Stimulated activated memory B cell treated with anti-CD40 and anti-IgM and Interleukin-4, amounts not matched to agents 10 μg/mL and 1 μg/mL and 100 μg/mL, for 72 hours (primary cell): ENCODE measurements at places on chromosomes 11 and 22.

- no peak for ATAC-seq
Observed at GRCh38 chr22:29713156-29713727, 6.6 kb upstream of the CABP7 start.

GRCh38 chr11:76910620-76911414, 50.1 kb downstream of the ACER3 start:
- ATAC-seq, result no peak

GRCh38 chr11:107621081-107621480, 30.1 kb downstream of the ELMOD1 start:
- no peak for ATAC-seq

DNA sequence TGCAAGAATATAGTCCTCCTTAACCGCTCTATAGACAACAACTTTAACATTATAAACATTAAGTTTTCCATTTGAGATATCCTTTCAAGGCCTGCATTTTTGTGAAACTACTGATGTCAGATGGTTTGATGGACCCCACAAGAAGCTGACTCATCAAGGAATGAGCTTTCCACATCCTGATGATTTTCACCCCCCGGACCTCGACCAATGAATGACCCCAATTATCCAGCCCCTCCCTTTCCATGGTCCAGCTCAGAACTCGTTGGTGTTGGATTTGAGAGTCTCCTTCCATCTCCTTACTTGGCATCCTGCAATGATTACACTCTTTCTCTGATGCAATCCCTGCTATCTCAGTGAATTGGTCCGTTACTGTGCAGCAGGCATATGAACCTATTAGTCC, 31.8 kb upstream of the GUCY1A2 start:
- ATAC-seq, result no peak

DNA sequence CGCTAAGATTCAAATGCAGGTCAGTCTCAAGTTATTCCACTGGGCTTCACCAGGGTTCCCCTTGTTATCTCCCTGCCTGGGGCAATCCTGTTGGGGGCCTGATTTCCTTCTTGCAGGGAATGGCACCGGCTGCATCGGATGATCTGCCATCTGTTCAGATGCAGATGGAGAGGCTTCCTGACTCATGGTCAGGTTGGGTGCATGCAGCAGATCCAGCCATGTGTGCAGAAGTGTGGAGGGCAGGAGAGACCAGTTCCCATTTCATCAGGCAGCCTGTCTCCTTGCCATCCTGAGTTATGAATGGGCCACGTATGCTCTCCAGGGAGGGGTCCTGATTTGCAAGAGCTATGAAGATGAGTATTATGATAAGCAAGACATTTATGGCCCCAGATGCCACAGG, 161.2 kb upstream of the PLET1 start:
- ATAC-seq, result no peak

DNA sequence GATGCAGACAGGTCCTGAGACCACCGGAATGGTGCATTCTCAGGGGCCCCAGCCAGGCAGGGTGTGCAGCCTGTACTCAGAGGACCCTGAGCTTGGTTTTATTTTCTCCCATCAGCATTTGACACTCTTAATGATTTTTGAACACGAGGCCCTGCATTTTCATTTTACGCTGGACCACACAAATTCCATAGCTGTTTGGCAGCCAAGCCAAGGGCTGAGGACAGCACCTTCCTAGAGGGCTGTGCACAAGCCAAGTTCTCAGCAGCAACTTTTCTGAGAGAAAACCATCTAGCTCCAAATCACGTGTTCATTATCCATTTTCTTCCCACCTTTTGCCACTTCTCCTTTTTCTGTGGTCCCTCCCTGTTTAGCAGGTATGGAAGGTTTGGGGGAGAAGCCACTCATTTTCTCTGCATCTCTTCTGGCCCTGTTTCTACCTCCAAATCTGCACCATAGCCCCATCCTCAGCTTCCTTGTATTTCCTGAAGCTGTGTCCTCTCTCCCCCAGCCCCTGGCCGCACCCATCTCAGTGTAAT, 60.4 kb downstream of the TRAF6 start:
- ATAC-seq, result no peak

GRCh38 chr11:117876059-117876340, 458 bp downstream of the FXYD6 start:
- ATAC-seq, result no peak

DNA sequence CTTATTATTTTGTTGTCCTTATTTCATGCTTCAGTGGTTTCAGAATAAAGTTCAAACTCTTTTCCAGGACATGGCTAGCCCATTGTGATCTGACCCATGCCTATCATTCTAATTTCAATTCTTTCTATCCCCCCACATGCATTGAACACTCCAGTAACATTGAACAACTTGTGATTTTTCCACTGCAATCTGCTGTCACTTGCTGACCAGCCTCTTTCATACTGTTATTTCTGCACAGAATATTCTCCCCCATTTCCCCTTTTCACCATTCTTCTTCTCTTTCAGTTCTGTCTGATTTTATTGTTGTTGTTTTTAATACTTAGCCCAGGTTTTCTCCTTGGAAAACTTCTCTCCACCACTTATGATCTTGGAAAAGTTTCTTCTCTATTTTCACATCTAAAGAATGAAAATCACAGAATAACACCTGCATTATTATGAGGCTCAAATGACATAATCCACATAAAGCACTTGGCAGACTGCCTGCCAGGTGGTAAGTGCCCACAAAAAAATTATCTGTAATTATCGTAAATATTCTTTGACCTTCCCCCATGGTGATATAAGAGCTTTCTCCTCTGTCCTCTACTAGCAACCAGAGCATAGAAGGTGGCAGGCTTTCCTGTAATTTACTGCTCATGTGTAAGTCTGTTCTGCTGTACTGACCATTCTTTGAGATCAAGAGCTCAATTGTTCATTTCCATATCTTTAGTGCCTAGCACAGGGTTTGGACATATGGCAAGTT, 51.9 kb upstream of the EED start:
- peak; percentile 32 for ATAC-seq

- ATAC-seq, result no peak
Observed at GRCh38 chr11:131002145-131002544, 85.9 kb upstream of the SNX19 start.

DNA sequence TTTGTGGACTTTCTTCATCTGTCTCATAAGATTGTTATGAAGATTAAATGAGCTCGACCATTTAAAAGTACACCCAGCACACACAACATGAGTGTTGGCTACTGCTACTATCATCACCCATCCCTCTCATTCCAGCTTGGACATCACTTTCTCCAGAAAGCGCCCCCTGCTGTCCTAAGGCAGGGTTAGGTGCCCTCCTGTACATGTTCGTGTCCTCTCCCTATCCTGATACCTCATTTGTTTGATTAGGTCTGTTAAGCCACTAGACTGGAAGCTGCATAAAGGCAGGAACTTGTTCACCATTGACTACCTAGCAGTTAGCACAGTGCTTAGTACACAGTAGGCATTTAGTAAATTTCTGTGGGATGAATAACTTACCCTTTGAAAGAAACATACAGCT, 85.5 kb downstream of the ENTHD1 start:
- ATAC-seq, result no peak

GRCh38 chr11:117826832-117827231, 2.3 kb upstream of the FXYD2 start:
- no peak for ATAC-seq

- no peak for ATAC-seq
Observed at GRCh38 chr11:130037881-130038585, 31.7 kb upstream of the APLP2 start.

DNA sequence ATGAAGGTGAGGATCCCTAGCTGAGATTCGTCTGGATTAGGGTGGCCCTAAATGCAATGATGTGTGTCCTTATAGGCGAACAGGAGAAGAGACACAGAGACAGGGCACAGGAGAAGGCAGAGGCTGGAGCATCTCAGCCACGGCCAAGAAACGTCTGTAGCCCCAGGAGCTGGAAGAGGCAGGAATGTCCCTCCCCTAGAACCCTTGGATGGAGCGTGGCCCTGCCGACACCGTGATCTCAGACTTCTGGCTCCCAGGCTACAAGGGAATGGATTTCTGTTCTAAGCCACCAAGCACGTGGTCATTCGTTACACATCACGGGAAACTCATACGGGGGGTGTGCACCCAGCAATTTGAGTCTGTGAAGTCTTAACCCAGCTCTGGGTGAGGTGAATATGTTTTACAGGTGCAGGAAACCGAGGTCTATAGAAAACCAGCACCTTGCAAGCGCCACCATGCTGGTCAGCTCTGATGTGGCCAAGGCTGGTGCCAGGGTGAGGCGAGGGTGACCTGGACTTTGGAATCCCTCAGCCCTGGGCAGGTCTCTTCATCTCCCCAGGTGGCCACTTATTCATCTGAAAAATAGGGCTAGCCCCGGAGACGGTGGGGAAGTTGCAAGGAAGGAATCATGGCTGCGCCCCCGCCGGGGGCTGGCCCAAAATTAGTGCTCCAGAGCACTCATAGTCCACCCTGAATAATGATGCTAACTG, 89.5 kb upstream of the FGF3 start:
- ATAC-seq, result no peak

DNA sequence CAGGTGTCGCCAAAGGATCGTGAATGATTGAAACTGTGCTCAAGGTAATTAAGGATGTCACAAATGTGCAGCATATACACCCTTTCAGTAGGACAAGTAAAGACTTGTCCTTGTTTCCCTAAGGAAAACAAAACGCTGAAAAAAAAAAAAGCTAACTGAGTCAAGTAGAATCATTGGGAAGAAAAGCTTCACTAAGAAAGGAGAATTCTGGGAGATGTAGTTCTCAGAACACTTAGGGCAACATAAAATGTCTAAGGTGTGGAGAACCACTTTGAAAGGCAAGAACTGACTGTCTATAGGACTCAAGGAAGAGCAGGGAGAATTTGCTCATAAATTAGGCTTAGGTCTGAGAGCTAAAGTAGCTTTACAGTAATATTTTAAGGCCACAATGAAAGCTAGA, 2.9 kb upstream of the OR5T1 start:
- ATAC-seq, result no peak

GRCh38 chr11:12184699-12185098, 74.3 kb downstream of the MICAL2 start:
- no peak for ATAC-seq

DNA sequence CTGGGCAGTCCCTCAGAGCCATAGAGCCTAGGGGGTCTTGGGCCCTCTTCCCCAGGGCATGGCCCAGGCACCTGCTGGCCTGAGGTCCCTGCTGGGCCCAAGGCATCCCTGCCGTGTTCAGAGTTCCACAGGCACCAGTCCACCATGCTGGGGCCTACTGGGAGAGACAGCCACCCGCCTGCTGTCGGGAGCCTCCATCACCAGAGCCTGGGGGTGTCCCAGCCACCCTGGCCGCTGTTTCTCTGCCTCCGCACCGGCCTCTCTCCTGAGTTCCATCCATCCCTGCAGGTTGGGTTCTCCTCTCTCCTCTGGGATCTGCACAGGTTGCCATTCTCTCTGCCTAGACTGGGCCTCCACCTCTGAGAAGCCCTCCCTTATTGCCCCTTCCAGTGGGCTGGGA, 68.6 kb downstream of the KCNQ1 start:
- no peak for ATAC-seq

DNA sequence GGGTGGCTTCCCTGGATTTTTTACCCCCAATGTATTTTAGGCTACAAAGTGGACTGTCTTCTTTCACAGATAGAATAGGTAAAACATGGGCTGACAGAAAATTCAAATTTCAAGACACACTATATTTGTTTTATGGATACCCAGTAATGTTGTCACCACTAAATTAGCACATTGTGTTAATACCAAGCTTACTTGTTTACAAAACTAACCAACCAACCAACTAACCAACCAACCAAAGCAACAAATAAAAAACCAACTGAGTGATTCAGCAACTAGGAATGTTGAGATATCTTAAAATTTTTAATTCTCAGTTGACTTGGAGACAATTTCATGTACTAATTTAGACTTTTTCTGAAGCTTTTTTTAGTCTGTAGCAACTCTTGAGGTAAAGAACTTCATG, 69.3 kb upstream of the CTSC start:
- no peak for ATAC-seq

- ATAC-seq, result no peak
Observed at GRCh38 chr11:101931692-101932091, 15.4 kb upstream of the ANGPTL5 start.

GRCh38 chr22:36285017-36285416, 32.1 kb downstream of the APOL1 start:
- ATAC-seq, result no peak

DNA sequence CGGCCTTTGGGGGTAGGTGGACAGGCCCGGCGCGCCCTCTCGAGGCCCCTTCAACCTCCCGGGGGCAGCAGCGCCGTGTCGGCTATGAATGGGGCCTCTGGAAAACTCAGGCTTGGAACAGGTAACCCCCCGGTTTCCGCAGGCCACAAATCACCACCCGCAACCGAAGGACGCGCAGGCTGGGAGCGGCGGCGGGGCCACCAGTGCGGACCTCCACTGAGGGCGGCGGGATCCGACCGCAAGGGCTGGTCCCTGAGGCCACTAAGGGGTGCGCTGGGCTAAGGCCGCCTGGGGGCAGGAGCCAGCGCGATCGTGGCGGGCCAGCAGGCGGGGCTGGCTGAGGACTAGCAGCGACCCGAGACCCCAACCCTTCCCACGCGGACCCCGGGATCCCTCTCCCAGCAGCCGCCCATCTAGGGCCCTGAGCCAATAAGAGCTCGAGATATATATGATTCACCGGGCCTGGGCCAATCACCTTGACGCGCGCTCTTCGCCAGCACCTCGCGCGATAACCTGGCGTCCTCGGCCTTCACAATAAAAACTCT, 609 bp upstream of the ATF4 start:
- peak; percentile 97 for ATAC-seq

- ATAC-seq, result no peak
Observed at GRCh38 chr11:2193099-2193887, 21.7 kb upstream of the TH start.

DNA sequence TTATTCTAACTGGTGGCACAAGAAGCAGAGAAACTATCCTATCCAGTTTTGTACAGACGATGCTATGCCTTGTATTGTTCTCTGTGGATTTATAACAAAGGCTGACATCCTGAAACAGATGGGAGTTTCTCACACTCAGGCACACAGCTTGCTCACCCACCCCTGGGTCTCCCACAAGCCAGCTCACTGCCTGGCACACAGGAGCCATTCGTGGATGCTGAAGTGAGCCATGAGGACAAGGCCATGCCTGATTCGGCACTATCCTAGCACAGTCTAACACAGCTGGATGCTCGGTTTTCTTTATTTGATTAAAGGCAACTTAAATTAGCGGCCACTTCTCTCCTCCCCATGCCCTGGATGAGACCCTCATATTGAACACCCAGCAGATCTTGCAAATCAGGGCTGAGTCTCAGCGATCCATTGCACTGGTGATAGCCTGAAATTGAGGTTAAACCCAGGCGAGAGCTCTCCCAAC, 25.7 kb upstream of the TMPRSS4 start:
- no peak for ATAC-seq

- ATAC-seq, result no peak
Observed at GRCh38 chr11:14036469-14036868, 73.9 kb downstream of the SPON1 start.

DNA sequence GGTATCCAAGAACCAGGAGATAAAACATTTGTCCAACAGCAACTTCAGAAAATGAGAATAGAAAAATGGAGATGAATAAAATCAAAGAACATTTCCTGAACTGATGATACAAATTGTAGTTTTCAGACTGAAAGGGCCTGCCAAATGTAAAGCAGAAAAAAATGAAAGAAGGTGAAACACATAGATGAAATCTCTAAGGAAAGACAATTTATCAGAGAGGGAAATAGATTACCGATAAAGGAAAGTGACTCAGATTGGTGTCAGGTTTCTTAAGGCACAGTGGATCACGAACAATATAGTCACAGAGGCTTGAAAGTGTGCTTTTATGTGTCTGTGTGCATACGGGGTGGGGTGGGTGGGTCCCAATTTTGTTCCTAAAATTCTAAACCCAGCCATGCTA, 4.1 kb upstream of the STT3A start:
- no peak for ATAC-seq
